ENCODE measurements at places on chromosomes 3 and 15.

- DNase-seq, result no peak
Observed at GRCh38 chr3:136869282-136869681, 7.3 kb downstream of the NCK1 start.

GRCh38 chr3:141231952-141232823 lies 563 bp downstream of the PXYLP1 start:
- DNase-seq, result no peak

DNA sequence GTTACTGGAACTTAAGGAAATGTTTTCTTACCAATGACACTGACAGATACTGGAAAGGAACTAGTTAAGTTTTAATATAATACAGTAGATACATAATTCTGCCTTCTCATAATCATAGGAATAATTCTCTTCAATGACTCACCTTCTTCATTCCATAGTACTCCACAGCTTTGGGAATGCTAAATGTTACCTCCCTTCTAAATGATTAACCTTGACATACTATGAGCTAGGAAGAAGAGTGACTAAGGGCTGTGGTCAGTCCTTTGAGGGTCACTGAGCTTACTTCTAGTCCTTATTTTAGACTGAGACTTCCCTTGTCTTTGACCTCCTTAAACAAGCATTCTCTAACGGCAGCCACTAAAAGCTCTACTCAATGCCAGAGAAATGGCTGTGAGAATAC lies 69.6 kb upstream of the PPIB start:
- peak; percentile 92 for DNase-seq

GRCh38 chr3:59473636-59474035 lies 423.8 kb upstream of the CFAP20DC start:
- DNase-seq, result no peak

- DNase-seq, result no peak
Observed at GRCh38 chr3:158703566-158703965, 28.7 kb downstream of the RARRES1 start.

GRCh38 chr3:150217691-150218090 lies 190.4 kb upstream of the TSC22D2 start:
- no peak for DNase-seq

DNA sequence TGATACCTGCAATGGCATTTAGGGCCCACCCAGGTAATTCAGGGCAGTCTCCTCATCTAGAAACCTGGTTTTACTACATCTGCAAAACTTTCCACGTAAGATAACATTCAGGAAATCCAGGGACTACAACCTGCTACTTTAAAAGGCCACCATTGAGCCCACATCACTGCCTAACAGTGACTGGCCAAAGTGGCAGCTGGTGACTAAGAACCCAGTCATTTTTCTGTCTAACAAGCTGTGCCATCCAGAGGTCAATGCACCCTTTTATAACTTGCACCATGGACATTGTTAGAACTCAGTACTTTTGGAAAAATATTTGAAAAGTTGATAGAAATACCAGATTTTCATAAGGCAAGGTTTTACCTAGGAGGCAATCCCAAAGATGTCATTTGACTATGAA lies 492.4 kb downstream of the OTOL1 start:
- no peak for DNase-seq

DNA sequence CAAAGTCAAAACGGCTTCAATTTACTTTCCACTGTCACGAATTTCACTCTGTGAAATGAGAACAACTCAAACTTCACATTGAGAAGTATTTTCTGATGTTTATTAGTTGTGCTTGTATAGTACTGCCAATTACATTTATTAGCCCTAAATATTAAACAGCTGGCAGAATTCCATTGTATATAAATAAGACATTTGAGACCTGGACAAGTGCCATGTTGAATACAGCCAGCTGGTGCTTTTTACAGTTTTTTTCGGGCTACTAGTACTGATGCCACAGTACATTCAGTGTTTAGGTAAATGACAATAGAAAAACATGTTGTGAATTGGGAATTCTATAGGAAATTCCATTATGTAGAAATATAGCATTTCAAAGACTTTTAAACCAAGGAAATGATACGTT lies 79.0 kb downstream of the EPHA3 start:
- no peak for DNase-seq

DNA sequence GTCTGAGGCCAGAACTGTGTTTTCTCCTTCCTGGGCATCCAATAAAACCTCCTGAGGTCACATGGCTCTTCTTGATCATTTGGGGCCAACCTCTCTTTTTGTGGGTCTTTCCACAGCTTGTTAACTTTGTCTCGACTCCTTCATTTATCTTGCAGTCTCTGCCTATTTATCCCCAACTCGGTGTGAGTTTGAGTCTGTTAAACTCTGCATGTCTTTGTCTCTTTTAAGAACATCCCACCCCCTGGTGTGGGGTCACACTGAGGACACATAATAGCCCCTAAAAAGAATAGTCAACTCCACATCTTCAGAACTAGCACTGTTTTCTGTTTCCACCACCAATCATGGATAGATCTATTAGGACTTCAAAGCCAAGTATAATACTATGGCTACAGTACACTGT lies 187.2 kb downstream of the TLE3 start:
- DNase-seq, result no peak

GRCh38 chr3:107272471-107272870 lies 104.8 kb upstream of the CCDC54 start:
- DNase-seq, result no peak

GRCh38 chr3:1269808-1270207 lies 177.0 kb downstream of the CNTN6 start:
- no peak for DNase-seq

DNA sequence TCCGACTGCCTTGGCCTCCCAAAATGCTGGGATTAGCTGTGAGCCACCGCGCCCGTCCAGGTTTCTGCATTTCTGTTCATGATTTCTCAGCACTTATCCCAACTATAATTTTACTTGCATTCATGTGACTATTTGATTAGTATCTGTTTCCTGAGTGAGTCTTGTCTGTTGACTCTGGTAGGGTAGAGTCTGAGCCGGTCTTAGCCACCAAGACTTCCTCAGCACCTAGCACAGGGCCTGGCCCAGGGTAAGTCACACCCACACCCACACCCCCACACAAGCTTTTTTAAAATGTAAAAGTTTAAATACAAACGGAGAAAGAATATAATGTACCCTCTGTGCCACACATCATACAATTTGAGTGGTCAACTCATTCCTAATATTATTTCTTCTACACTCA lies 3.1 kb upstream of the SPATA12 start:
- no peak for DNase-seq

GRCh38 chr3:157201648-157202278 lies 41.8 kb upstream of the CCNL1 start:
- peak; percentile 66 for DNase-seq

DNA sequence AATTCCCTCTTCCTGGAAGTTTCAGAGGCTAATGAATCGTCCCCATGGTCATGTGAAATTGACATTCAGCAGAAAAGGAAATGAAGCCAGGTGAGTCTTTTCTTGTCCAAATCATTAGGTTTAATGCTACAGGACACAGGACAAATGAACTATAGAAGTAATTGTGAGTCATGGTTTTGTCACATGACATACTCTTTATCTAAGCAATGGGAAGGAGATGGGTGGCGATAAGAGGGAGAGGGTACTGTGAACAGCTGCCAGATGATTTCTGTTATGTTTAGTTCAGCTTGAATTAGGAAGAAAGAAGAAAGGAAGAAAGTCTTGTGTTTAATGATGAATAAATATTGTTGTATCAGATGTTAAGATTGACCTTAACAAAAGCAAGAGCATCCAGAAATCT lies 515.4 kb upstream of the ZNF717 start:
- no peak for DNase-seq

DNA sequence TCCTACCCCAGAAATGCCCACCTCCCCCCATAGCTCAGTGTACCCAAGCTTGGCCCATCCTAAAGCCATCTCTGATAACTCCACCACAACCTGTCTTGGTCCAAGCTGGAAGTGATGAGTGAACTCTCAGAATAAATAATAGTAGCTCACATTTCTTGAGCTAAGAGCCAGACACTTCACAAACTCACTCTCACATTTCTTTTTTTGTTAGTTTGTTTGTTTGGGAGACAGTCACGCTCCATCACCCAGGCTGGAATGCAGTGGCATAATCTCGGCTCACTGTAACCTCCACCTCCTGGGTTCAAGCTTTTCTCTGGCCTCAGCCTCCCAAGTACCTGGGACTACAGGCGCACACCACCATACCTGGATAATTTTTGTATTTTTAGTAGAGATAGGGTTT lies 46.2 kb downstream of the LIPC start:
- DNase-seq, result no peak

GRCh38 chr15:75786575-75786947 lies 56.7 kb upstream of the UBE2Q2 start:
- DNase-seq, result no peak

DNA sequence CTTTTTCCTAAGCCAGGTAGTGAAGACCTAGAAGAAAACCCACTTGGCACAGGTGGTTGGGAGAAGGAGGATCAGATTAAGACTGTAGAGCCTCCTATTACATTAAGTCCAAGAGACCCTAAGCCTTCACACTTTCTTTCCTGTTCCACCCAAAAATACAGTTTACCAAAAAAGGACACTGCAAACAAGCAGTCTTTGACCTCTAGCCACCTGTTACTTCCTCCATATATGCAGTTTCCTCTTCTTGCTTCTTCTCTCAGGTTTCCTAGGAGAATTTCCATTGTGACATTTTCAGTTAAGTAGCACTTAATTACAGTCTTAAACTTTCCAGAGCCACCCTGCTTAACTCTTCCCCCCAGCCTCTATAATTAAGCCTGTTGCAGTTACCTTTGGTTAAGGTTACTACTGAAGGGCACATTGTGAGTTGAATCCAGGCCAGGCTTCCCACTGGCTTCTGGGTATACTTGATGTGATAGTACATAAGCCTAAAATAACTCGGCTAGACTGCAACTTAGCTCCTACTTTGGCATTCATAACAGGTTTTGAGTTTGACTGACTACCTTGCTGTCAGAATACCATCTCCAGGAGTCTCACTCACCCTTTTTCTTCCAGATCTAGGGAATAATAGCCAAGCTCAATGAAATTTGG lies 114.2 kb upstream of the UMPS start:
- no peak for DNase-seq

GRCh38 chr3:26202169-26202568 lies 412.3 kb downstream of the OXSM start:
- no peak for DNase-seq

DNA sequence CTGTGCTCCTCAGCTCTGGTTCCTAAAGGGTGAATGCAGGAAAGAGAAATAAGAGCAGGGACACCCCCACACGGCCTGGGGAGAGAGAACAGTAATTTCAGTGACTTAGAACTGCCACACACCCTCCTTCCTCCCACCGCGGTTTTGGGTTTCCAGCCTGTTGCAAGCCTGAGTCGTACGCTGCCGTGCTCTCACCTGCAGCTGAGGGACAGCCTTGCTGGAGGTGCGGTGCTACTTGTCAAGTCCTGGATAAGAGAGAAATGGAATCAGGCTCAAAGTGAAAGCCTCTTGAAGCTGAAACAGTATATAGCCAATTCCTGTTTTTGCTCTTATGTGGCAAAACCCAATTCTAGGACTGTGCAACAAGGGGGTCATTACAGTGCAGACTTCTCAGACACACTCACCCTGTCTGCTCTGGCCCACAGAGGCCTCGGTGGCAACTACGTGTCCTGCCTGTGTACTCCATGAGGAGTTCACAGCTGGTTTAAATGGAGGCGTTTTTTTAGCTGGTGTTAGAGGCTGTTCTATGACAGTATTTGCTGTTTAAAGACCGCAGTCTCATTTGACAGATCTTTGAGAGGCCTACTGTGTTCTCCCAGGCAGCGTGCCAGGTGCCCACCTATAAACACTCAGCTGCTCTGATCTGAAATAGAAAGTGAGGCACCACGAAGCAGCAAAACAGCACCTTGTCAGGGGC lies 42.9 kb downstream of the TBC1D2B start:
- DNase-seq, result no peak

- no peak for DNase-seq
Observed at GRCh38 chr15:78291698-78292097, 7.7 kb downstream of the SKIC8 start.

DNA sequence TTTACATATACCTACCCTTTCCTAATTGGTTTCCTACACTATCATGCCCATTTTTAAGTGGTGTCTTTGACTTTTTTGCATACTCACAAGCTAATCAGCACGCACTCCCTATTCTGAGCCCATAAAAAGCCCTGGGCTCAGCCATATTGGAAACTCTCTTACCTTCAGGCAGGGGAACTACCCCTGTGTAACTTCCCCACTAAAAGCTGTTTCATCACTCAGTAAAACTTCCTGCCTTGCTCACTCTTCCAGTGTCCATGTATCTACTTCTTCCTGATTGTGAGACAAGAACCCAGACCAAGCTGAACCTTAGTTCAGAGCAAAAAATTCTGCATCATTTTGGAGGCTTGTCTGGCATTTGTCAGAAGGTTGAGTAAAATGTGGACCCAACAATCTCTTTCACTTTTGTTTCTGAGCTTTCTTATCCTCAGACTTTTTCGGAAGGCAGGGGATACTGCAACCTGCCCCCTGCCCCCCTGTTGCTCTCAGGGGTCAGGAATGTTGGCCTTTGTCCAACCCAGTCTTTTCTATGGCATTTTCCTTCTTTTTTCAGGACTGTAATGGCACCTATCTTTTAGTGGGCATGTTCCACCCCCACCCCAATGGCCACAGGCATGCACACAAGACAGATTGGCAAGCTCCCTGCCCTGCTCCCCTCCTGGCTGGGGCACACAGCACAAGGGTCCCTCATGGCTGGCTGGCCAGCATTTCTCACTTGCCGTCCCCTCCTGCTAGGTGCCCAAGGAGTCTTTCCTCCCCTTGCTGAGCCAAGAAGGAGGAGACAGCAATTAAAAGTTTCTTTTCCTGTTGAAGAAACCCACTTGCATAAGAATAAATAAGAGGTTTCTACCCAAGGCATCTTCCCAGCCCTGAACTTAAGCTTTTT lies 26.3 kb upstream of the TMEM45A start:
- no peak for DNase-seq

- DNase-seq, result no peak
Observed at GRCh38 chr15:88083811-88084760, 172.5 kb downstream of the NTRK3 start.

DNA sequence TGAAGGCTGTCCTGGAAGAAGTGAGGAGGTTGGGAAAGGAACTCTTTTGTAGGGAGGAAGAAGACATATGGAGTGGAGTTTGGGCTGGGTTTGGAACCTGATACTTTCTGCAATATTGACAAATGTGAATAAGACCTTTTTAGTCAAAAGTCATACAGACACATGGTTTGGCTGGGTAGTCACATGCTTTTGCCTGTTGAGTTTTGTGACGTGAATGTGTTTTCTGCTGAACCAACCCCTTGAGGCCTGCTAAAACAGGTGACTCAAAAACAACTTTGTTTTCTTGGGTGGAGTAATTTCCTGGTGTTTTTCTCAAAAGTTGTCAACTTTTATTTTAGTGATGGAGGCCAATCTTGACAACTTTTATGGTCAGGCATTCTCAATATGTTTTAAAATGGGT lies 39.4 kb upstream of the CCR4 start:
- no peak for DNase-seq

GRCh38 chr3:154967090-154967489 lies 113.0 kb upstream of the MME start:
- DNase-seq, result peak; percentile 70

DNA sequence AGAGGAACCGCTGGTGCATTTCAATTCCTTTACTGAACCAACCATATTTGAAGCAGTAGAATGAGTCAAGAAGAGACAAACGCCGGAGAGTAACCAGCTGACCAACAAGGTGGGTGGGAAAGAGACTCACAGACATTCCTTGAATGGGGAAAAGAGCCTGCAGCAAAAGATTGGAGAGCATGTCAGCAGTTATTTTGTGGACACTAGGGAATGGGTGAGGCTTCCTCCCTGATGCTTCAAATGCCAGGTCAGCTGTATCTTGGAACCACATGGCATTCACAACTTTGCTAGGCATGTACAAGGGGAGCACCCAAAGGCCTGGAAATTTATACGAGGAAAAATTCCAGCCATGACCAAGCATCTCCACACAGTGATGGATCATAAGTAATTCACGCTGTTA lies 29.9 kb upstream of the ZKSCAN7 start:
- DNase-seq, result no peak

- DNase-seq, result no peak
Observed at GRCh38 chr3:49869525-49870126, at the start of gene CAMKV. CAMKV (minus strand) TSS chr3:49869906; CDS start chr3:49862388, 7,518 bp downstream.
